ENCODE measurements at places on chromosomes 7 and 10.

DNA sequence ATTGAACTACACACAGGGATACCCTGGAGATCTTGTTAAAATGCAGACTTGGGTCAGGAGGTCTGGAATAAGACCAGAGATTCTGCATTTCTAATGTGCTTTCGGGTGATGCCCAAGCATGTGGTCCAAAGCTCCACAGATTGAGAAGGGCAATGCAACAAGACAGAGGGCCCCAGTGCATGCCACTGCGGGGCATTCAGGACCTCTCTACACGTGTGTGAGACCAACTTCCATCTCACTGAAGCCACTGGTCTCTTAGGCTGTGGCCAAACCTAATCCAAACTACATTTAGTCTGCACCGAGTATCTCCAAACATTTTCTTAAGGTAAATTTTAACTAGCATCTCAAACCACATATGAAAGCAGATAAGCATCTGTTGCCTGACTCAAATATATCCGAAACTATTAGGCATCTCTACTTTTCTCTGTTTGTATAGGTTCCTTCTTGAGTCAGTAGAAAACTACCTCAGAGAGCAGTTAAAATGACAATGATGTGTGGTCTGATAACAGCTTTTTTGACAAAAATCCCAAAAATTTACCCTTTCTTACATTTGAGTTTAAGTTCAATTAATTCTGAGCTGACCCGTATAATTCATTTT is 107.5 kb downstream of the ELMO1 start:
- no peak for DNase-seq

GRCh38 chr10:132627666-132628531 is 90.3 kb downstream of the INPP5A start:
- no peak for DNase-seq

GRCh38 chr10:26274391-26274790 is 57.8 kb downstream of the GAD2 start:
- no peak for DNase-seq

GRCh38 chr7:110262251-110262650 is 828.7 kb upstream of the LRRN3 start:
- no peak for DNase-seq

DNA sequence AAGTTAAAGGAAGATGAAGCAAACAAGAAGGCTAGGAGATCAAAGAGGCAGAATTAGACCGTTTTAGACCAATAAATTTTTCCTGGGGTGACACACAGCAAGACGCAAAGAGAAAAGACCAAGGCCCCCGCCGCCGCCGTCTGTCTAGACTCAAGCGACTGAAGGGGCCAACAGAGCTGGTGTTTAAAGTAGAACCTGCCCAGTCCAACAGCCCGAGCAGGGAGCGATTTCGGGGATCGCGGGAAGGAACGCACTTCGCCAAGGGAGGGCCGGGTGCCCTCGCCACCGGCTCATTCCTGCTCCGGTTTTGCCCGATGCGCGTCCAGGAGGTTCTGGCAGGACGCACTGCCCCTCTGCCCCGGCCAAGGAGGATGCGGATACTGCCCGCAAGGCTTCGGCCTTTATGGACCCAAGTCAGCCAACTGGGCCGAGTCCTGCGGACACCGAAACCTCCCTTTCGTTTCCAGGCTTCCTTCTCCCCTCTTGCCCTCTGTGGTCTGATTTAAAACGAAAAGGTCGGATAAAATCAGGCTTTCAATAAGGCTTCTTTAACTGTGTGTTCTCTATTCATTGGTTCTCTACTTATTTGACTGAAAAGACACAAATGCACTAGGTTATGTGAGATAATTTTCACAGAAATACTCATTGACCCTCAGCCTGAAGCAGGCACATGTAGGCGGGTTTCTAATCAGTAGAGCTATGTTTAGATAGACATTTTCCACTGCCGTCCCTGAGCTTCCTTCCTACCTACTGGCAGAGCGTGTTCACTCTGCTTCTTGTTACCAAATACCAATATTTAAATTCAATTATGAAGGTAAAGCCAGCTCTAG is 2.2 kb upstream of the HOXA7 start:
- DNase-seq, result no peak

DNA sequence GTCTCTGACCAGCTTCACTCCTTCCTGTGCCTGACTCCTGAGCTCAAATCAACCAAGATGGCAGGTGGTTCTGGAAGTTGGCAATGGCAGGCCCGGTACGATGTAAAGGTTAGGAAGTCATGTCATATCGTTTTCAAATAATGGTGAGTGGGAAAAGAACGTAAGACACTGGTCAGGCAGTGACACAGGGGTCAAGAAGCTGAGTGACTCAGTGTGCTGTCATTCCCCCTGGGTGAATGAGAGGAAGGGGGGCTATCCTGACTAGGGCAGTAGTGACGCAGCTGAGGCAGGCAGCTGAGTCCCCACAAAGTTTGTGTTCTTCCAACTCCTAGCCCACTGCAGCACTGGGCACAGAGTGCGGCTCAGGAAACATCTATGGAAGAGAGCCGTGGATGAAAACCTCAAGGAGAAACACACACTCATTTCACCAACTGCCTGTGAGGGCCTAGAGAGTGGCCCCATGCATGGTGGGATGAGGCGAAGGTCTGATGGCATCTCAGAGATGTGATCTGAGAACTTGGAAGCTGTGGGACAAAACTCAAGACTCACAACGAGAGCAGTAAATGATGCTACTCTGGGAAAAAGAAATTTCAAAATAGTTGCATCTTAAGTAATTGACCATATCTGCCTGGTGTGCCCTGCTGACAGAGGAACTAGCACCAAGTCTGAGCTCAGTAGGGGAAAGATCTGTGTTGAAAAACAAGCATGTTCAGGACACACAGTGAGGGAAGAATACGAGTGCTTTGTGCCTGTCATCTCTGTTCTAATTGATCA is 23.2 kb downstream of the CREB3L2 start:
- no peak for DNase-seq
